ENCODE measurements at places on chromosomes 6 and 20.

GRCh38 chr6:34745277-34746103 lies 11.8 kb upstream of the SNRPC start:
- DNase-seq = no peak

GRCh38 chr6:167400482-167401138 lies 75.7 kb downstream of the TTLL2 start:
- no peak for DNase-seq

DNA sequence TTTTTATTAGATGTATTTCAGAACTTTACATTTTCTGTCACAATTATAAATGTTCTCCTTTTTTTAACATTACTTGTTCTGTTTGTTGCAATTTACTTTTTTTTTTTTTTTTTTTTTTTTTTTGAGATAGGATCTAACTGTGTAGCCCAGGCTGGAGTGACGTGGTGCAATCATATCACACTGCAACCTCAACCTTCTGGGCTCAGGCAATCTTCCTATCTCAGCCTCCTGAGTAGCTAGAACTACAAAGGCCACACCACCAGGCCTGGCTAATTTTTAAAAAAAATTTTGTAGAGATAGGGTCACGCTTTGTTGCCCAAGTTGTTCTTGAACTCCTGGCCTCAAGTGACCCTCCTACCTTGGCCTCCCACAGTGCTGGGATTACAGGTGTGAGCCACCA lies 15.1 kb upstream of the MBOAT1 start:
- DNase-seq = no peak

DNA sequence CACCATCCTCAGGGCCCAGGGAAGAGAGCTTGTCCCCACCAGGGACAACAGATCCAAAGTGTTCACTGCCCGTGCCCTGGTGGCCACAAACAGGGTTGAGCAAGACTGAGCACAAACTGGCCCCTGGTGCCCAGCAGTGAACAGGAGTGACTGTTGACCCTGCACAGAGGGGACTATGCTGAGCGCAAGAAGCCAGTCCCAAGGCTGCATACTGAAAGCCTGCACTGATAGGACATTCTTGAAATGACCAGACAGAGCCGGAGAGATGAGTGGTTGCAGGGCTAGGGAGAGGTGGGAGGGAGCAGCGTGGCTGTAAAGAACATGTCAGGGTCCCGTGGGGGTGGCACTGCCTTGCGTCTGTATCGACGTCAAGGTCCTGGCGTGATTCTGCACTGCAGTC lies 2.9 kb upstream of the FNDC11 start:
- no peak for DNase-seq

GRCh38 chr20:36792422-36792821 lies 18.9 kb upstream of the DSN1 start:
- peak; percentile 52 for DNase-seq

- DNase-seq = no peak
These were observed 14.8 kb downstream of the PLAGL2 start for GRCh38 chr20:32192698-32193097.

- DNase-seq = no peak
These were observed 14.5 kb upstream of the WFDC12 start for GRCh38 chr20:45138561-45139300.

DNA sequence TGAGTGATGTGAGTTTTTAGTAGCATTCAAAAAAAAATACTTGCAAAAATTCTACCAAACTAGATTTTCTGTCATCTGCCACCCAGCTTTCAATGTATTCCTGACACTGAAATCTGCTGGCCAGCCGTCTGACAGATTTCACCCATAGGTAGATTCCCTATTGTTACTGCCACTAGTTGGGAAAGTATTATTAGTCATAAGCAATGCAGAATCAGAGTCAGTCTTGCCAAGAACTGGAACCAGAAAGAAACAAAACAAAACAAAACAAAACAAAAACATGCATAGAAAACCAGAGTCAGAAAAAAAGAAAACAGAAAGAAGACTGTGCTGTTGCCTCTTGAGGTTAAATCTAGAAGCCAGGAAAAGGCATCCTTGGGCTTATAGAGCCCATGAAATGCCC lies 293.1 kb upstream of the KCNQ5 start:
- DNase-seq = no peak
